Bronchus fibroblast of lung (primary cell): ENCODE measurements at places on chromosomes 2 and 18. TPM values are rescaled to one million over a fixed set of nuclear protein-coding genes. Genes with fewer than 3 reads are reported as not detected.

Gene CIB4
- not detected in 2 replicates for total RNA-seq

Gene MTX2
- total RNA-seq: 24.9 and 27.1 TPM in 2 replicates

Gene GRHL1
- total RNA-seq: 0.50 and 0.74 TPM in 2 replicates

Gene GLI2
- total RNA-seq: 6.2 and 12.3 TPM in 2 replicates

Gene SPR
- 11.0 and 12.8 TPM in 2 replicates for total RNA-seq

Gene LRP2
- total RNA-seq: not detected in 2 replicates

Gene GREB1L
- under 0.01 and 0.30 TPM in 2 replicates for total RNA-seq

Gene MDH1B
- total RNA-seq: 0.34 and 0.45 TPM in 2 replicates

Gene STAMBP
- 19.5 and 22.2 TPM in 2 replicates for total RNA-seq

Gene MYO7B
- total RNA-seq: under 0.01 TPM in 1 of 2 replicates, not detected in the other

Gene SERPINB13
- not detected in 2 replicates for total RNA-seq

Gene REEP1
- total RNA-seq: 0.67 TPM in 1 of 2 replicates, not detected in the other

Gene KLF7
- 14.0 TPM in 2 replicates for total RNA-seq

Gene REG1B
- not detected in 2 replicates for total RNA-seq

Gene PRKD3
- total RNA-seq: 22.6 and 31.1 TPM in 2 replicates

Gene AOX1
- total RNA-seq: 27.8 and 36.7 TPM in 2 replicates

Gene CD207
- not detected in 2 replicates for total RNA-seq

Gene MAP3K19
- total RNA-seq: not detected in 2 replicates

Gene NTSR2
- not detected in 2 replicates for total RNA-seq

Gene STPG4
- not detected in 2 replicates for total RNA-seq

Gene ALPP
- total RNA-seq: not detected in 2 replicates

Gene CDKL4
- not detected in 2 replicates for total RNA-seq

Gene NUP35
- total RNA-seq: 14.6 and 15.0 TPM in 2 replicates

Gene TBR1
- total RNA-seq: not detected in 2 replicates

Gene APOB
- total RNA-seq: 0.15 TPM in 1 of 2 replicates, not detected in the other

Gene FAP
- total RNA-seq: 33.3 and 40.7 TPM in 2 replicates

Gene SCTR
- not detected in 2 replicates for total RNA-seq

Gene ESPNL
- 5.2 and 6.4 TPM in 2 replicates for total RNA-seq

Gene PDE1A
- 1.3 TPM in 1 of 2 replicates, not detected in the other for total RNA-seq

Gene SCYGR4
- total RNA-seq: not detected in 2 replicates

Gene EPHA4
- total RNA-seq: 8.9 and 15.2 TPM in 2 replicates

Gene DSC2
- total RNA-seq: under 0.01 TPM in 1 of 2 replicates, not detected in the other

Gene ABCG8
- not detected in 2 replicates for total RNA-seq

Gene PSTPIP2
- total RNA-seq: 7.1 and 7.6 TPM in 2 replicates

Gene IL1B
- total RNA-seq: 0.17 and 0.45 TPM in 2 replicates

Gene EMX1
- total RNA-seq: not detected in 2 replicates

Gene RGPD8
- 1.6 and 2.4 TPM in 2 replicates for total RNA-seq

Gene COX7A2L
- 197 and 210 TPM in 2 replicates for total RNA-seq
